ENCODE measurements at places on chromosomes 2 and 18.

DNA sequence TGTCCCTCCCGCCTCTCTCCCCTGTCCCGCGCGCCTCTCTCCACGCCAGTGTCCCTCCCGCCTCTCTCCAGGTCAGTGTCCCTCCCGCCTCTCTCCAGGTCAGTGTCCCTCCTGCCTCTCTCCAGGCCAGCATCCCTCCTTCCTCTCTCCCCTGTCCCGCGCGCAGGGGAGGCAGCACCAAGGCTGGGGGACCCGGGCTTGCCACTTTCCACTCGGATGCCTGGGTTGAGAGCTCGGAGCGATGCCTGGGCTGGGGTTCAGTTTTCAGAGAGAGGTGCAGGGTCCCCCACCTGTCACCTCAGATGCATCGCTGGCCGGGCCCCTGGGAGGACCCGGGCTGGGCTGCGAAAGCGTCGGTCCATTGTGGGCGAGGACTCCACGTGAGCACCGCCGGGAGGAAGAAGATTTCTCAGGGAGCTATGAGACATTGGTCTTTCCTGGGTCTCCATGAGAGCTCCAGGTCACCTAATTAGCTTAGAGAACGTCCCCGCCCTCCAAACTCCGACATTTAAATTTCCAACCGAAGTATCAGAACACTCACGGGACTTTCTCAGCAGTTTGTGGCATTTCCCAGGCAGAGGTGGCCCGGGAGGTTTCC lies 2.1 kb downstream of the FBLN7 start:
- no peak for DNase-seq

- peak; percentile 45 for DNase-seq
Measured at GRCh38 chr2:118841828-118842461, 5.5 kb downstream of the EN1 start.

GRCh38 chr2:158127380-158127804 lies 25.7 kb downstream of the UPP2 start:
- no peak for DNase-seq

DNA sequence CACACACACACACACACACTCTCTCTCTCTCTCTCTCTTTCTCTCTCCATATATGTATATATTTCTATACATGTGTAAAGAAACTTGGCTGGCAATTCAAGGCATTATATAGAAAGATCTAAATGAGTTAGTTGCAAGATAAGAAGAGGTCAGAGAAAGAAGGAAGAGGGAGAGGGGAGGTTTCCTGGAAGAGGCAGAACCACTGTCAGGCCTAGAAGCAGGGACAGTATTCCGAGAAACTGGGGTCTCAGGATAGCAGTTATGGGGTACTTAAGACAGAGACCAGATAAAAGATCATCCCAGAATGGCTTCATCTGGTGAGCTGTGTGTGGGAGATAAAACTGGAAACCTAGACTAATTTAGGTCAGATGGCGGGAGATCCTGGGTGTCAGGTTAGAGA lies 180.8 kb downstream of the CAMKMT start:
- no peak for DNase-seq

DNA sequence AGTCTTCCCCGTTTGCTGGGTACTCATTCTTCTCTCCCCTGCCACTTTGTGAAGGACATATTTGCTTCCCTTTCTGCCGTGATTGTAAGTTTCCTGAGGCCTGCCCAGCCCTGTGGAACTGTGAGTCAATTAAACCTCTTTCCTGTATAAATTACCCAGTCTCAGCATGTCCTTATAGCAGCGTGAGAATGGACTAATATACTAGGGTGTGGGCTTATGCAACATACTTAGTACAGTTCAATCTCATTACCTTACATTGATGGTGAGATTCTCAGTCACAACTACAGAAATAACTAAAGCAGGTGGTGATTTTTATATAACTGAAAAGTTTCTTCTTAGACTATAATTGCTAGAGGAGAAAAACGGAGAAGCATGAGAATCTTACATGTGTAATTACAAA lies 237.9 kb upstream of the MMADHC start:
- DNase-seq: no peak

GRCh38 chr2:106223347-106223746 lies 29.2 kb upstream of the UXS1 start:
- DNase-seq: no peak

- no peak for DNase-seq
Measured at GRCh38 chr2:54083021-54083420, 32.4 kb upstream of the ACYP2 start.

DNA sequence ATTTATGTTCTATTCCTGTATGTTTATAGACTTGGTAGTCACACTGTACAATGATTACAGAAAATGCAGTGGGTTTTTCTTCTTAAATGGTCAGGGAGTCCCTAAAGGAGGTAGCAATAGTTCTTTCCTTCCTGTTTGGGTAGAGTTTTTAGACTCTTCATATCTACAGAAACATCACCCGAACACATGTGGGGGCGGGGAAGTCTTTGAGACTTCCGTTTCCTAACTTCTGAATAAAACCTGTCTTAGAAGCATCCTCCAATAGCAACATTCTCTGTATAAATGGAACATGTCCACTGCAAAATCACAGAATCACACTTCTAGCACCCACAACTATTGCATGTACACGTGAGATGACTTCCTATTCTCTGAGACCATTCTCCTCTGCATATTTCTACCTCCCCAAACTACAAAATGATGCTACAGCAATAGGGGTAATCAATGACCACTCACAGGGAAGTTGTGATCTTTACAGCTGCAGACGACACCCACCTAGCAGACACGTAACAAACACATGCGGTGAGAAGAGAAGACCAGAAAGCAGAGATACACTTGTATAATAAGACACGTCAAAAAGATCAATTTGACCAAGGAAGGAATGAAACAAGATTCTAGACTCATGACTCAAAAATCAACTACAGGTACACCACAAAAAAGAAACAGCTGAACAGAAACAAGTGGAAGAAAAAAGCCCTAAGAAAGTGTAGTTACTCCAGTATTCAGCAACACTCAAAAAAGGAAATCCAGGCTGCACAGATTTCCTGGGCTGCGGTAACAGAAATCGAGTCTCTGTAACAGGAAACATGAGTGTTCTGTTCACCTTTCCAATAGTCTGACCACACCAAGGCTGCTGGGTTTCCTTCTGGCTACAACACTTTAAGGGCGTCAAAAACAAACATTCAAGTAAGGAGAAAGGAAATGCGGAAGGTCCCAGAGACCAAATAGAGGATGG lies 120.4 kb downstream of the ZNF516 start:
- no peak for DNase-seq

Measured in urothelium cell line (cell line).